Kidney (tissue), 22 donors: ENCODE measurements at places on chromosomes 2 and 18. TPM values are rescaled to one million over a fixed set of nuclear protein-coding genes. Genes with fewer than 3 reads are reported as not detected.

DNA sequence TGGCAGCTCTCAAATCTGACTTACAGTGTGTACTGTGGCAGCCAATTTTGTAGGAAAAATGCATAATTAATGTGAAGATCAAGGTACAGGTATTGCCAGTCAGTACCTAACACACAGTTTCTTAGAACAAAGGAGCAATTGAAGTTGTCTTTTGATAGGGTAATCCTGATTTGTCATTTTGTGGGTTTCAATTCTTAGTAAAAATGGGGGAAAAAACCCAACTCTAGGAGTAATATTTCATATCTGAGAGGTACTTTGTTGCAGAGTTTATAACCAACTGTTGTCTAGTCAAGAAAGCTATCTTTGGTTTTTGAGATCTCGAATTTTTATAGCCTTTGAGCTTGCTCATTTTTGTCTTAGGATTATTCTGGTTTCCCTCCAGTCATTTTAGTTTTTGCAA is 16.1 kb downstream of the SPATS2L start:
- no peak overlapping the region for H3K4me3 ChIP-seq
- H3K4me1 ChIP-seq = peaks cover 7% of the 10 kb centered on the region
- no peaks in the 10 kb centered on the region for H3K27me3 ChIP-seq
- no peak overlapping the region for H3K27ac ChIP-seq
- DNase-seq = no peak
- H3K36me3 ChIP-seq = no peaks in the 10 kb centered on the region

DNA sequence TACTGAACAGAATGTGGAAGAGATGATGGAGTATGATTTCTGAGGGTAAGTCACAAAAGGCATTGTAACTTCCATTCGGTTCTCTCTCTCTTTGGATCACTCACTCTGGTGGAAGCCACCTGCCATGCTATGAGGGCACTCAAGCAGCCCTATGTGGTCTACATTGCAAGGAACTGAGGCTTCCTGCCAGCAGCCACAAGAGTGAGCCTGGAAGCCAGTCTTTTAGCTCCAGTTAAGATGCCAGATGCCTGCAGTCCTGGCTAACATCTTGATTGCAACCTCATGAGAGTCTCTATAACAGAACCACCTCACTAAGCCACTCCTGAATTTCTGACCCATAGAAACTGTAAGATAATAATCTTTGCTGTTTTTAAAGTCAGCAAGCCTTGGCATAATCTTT is 935.7 kb downstream of the LRP1B start:
- no peak overlapping the region for H3K27ac ChIP-seq
- H3K4me1 ChIP-seq = no peaks in the 10 kb centered on the region
- no peaks in the 10 kb centered on the region for H3K27me3 ChIP-seq
- H3K36me3 ChIP-seq = no peaks in the 10 kb centered on the region
- no peak for DNase-seq

LYG2 gene
- polyA plus RNA-seq = not detected

CDCA7 gene
- polyA plus RNA-seq = 0.34 TPM

GRCh38 chr18:49846361-49846662 is 33.0 kb upstream of the ACAA2 start:
- no peak overlapping the region for H3K4me3 ChIP-seq
- DNase-seq = no peak
- peaks cover 2% of the 10 kb centered on the region for H3K36me3 ChIP-seq
- no peaks in the 10 kb centered on the region for H3K27me3 ChIP-seq
- H3K27ac ChIP-seq = no peak overlapping the region

SCN3A gene
- 0.11 TPM for polyA plus RNA-seq

GRCh38 chr2:16227811-16228462 is 287.6 kb downstream of the MYCN start:
- no peak overlapping the region for H3K4me3 ChIP-seq
- H3K4me1 ChIP-seq = no peaks in the 10 kb centered on the region
- DNase-seq = no peak
- H3K27ac ChIP-seq = no peak overlapping the region

TMEM182 gene
- polyA plus RNA-seq = 4.2 TPM

DNA sequence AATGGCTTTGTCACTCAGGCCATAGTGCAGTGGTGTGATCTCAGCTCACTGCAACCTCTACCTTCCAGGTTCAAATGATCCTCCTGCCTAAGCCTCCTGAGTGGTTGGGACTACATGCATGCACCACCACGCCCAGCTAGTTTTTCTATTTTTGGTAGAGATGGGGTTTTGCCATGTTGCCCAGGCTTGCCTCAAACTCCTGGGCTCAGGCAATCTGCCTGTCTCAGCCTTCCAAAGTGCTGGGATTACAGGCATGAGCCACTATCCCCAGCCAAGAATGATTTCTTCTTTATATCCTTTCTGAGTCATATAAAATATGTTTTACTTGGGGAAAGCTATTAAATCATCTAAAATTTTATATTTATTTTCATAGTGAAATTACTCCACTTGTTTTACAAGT is 61.3 kb downstream of the CYBRD1 start:
- no peaks in the 10 kb centered on the region for H3K4me1 ChIP-seq
- H3K4me3 ChIP-seq = no peak overlapping the region
- H3K27ac ChIP-seq = no peak overlapping the region
- H3K27me3 ChIP-seq = no peaks in the 10 kb centered on the region
- DNase-seq = no peak
- H3K36me3 ChIP-seq = no peaks in the 10 kb centered on the region

TSHZ1 gene
- polyA plus RNA-seq = 7.0 TPM

DNA sequence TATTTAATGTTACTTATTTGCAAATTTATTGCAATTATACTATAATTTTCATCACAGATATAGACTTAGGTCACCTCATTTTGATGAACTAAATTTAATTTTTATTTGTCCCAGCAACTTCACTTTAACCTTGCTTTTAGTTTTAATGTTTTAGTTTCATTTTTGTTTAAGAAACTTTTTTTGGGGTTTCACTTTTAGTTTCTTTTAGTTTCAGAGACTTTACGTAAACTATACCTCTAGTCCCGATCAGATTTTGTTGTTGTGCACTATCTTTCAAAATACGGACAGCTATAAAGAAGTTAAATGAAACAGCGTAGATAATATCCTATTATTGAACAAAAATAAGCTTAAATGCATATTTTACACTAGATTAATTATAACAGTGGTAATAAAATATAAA is 460.5 kb downstream of the ERBB4 start:
- no peaks in the 10 kb centered on the region for H3K27me3 ChIP-seq
- no peaks in the 10 kb centered on the region for H3K36me3 ChIP-seq
- no peak overlapping the region for H3K4me3 ChIP-seq
- H3K4me1 ChIP-seq = no peaks in the 10 kb centered on the region

MC5R gene
- not detected for polyA plus RNA-seq

DNA sequence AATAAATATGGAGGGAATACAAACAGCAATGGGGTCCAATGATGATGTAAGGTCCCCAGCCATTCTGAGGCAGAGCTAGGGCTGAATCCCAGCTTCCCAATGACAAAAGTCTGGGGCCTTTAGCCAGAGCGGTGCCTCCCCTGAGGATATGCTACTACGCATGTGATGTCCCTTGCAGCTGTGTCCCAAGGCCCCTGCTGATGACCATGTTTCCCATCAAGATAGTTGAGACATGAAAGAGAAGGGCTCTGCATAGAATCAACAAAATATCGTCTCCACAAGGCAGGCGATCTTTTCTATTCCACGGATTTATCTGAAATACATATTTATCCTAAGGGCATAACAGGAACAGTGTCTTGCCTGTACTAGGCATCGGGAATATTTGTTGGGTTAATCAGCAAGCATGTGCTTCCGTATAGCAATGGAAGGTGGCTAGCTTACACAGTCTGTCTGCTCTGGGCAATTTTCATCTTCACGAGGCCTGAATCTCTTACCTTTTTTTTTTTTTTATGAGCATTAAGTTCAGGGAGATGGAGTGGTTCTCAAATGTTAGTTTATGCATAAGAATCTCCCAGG is 284.6 kb downstream of the CNTNAP5 start:
- no peaks in the 10 kb centered on the region for H3K4me1 ChIP-seq
- H3K4me3 ChIP-seq = no peak overlapping the region
- H3K27me3 ChIP-seq = no peaks in the 10 kb centered on the region
- H3K27ac ChIP-seq = no peak overlapping the region

DNA sequence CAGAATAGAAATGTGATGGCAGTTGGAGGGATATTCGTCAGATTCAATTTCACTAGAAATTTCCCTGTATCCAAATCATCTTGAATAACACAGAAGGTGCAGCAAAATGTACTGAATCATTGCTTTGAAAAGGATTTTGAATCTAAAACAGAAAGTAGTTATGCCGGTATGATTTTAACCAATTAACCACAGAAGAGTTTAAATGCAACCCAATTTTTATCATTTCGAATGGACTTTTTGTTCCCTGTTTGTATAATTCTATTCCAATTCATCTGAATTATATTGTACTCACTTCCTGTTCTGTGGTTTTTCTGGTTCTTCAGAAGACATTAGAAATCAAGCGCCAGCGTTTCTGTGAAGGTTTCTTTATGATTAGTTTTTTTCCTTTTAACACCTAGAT is 190.4 kb downstream of the MYO3B start:
- no peaks in the 10 kb centered on the region for H3K27me3 ChIP-seq
- H3K27ac ChIP-seq = no peak overlapping the region
- DNase-seq = no peak

GRCh38 chr2:241858206-241859016 is at the start of gene PDCD1:
TSS of gene PDCD1 (minus strand) at chr2:241858894. CDS start at chr2:241858838, 56 bp downstream.
- H3K27ac ChIP-seq = no peak within 1 kb of the TSS
- H3K36me3 ChIP-seq = no peaks in the 10 kb centered on the region
- no peaks in the 10 kb centered on the region for H3K27me3 ChIP-seq
- H3K4me3 ChIP-seq = no peak within 1 kb of the TSS

DNA sequence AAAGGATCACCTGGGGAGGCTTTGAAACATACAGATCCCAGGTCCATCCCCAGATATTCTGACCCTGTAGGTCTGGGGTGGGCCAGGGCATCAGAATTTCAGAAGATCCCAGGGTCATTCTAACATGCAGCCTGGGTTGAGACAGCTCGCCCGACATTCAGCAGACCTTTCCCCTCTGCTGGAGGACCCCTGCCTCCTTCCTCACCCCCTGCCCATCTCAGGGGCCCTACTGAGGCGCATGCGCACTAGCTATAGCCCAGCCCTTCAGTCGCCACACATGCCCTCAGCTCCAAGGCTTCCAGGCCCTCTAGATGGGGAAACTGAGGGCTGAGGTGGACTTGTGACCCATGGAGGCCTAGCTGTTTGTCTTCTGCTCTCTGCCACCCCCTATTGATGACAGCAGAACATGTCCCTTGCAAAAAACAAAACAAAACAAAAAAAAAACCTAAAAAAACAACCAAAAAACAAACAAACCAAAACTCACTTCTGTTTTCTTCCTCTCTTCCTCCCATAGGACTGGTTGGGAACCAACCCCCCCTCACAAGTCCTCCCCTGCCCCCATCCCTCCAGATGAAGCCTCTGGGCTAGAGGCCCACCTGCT is 91.3 kb downstream of the ZBTB7C start:
- no peak overlapping the region for H3K27ac ChIP-seq
- no peaks in the 10 kb centered on the region for H3K36me3 ChIP-seq
- no peaks in the 10 kb centered on the region for H3K4me1 ChIP-seq
- no peaks in the 10 kb centered on the region for H3K27me3 ChIP-seq

DNA sequence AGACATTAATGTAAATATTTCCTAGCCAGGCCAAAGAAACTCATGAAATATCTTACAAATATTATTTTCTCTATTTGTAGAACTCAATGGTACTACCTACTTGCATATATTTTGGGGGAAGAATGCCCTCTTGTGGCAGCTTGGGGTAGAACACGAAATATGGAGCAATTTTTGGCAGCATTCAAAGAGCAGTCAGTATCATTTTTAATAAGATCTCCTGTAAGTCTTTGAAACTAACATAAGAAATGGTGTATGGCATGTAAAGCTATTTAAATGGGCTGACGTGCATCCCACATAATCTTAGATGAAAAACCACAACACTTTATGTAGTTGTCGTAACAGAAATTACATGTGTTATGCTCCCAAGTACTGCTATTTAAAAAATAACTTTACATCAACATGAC is 62.3 kb upstream of the CCDC195 start:
- no peak overlapping the region for H3K4me3 ChIP-seq
- no peaks in the 10 kb centered on the region for H3K36me3 ChIP-seq
- H3K27ac ChIP-seq = no peak overlapping the region
- no peaks in the 10 kb centered on the region for H3K27me3 ChIP-seq
- H3K4me1 ChIP-seq = no peaks in the 10 kb centered on the region

GRCh38 chr2:23718931-23719700 is 207.8 kb downstream of the ATAD2B start:
- H3K27me3 ChIP-seq = no peaks in the 10 kb centered on the region
- H3K36me3 ChIP-seq = no peaks in the 10 kb centered on the region
- no peaks in the 10 kb centered on the region for H3K4me1 ChIP-seq
- H3K4me3 ChIP-seq = no peak overlapping the region
- no peak overlapping the region for H3K27ac ChIP-seq

DNA sequence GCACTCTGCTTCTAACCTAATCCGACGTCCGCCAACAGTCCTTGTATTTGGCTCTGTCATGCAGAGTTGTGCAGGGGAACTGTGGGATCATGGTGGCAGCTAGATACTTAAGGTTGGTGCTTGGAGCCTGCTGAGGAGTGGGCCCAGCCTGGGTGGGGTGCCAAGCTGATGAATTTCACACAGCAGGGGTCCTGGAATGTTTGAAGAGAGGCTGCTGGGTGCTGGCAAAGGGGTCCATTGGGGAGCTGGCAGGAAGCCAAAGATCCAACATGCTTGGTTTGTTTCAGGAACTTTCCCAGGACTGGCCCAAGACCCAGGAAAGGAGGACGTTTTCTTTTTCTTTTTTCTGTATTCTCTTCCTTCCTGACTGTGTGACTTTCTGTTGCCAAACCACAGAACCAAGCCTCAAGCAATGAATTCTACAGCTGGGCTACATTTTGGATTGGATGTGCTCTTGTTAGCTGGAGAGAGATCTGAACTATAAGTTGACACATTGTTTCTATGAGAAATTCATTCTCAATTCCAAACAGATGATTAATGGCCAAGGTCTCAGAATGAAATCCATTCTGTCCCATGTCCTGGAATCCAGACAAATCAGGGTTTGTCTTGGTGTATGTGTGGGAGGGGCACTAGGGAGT is 49.9 kb downstream of the DHRS9 start:
- no peaks in the 10 kb centered on the region for H3K36me3 ChIP-seq
- H3K4me3 ChIP-seq = no peak overlapping the region
- no peak for DNase-seq
- no peak overlapping the region for H3K27ac ChIP-seq
- H3K4me1 ChIP-seq = no peaks in the 10 kb centered on the region

DNA sequence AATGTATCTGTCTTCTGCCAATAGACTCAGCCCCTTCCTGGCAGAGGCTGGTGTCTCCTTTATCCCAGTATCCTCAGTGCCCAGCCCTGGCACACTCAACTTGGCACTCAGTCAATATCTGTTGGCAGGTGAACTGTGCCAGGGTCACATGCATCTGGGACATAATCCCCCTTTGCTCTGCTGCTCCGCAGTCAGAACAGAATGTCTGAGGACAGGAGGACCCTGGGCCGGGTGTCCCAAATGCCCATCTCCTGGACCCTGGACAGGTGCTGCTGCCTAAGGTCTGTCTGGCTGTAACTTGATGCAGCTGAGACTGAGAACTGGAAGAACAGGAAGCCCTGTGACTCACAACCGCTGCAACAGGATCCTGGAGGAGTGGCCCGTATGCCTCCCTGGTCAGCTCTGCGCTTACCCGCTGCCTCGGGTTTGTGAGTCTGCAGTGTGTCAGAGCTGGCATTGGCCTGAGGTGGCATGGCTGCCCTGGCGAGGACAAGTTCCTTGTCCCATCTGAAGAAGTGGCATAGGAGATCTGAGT is 11.4 kb downstream of the HK2 start:
- no peaks in the 10 kb centered on the region for H3K4me1 ChIP-seq
- H3K27ac ChIP-seq = no peak overlapping the region
- no peak overlapping the region for H3K4me3 ChIP-seq
- no peaks in the 10 kb centered on the region for H3K27me3 ChIP-seq

- H3K27me3 ChIP-seq = no peaks in the 10 kb centered on the region
- DNase-seq = no peak
- no peak overlapping the region for H3K27ac ChIP-seq
- H3K4me3 ChIP-seq = no peak overlapping the region
Measured at GRCh38 chr2:198890490-198890889, 567.2 kb downstream of the SATB2 start.
